ELR (cell line): ENCODE measurements at places on chromosomes 5 and 9.

- DNase-seq: peak; percentile 94
Observed at GRCh38 chr9:128684325-128685199, 4.5 kb upstream of the SET start.

GRCh38 chr9:106657926-106658325 lies 205.0 kb upstream of the ZNF462 start:
- DNase-seq: no peak

- DNase-seq: no peak
Observed at GRCh38 chr9:86128235-86128822, 29.0 kb upstream of the GOLM1 start.

GRCh38 chr5:65742565-65743231 lies 20.7 kb downstream of the NLN start:
- DNase-seq: peak; percentile 93
